ENCODE measurements at places on chromosomes 16 and 17.
A peak's percentile ranks its signal among the peaks of the same experiment; 100 is the strongest.

DNA sequence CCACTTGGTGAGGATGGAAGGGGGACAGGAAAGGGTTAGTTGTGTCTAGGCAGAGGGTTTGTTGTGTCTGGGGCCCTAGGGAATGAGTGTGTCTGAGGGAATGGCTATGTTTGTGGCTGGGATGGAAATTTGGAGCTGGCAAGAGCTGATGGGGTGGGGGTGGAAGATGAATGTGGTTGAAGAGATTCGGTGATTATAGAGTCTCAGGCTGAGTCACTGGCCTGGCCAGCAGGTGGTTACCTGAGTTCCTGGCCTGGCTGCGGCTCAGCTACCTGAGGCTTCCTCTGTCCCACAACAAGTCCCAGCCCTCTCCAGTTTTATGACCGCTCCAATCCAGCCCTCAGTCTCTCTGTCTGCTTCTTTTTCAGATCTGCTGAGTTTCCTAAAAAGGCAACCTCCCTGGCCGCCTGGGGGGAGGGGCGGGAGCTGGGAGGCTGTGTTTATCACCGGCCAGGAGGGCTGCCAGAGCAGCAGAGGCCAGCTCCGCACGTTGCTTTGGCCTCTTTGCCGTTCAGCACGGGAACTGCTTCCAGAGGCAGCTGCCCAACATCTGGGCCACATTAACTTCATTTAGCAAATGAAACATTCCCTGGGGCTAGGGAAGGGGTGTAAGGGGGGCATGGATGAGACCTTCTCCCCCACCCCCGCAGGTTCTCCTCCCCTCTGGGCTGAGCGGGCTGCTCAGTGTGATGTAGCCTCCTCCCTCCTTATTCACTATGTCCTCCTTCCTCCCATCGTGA is 21.8 kb downstream of the ITGB3 start:
- no peaks in the 10 kb centered on the region for H3K27me3 ChIP-seq
- H3K36me3 ChIP-seq: no peaks in the 10 kb centered on the region
- H3K4me3 ChIP-seq: no peak overlapping the region
- peak overlapping the region; percentile 61 for H3K27ac ChIP-seq

DNA sequence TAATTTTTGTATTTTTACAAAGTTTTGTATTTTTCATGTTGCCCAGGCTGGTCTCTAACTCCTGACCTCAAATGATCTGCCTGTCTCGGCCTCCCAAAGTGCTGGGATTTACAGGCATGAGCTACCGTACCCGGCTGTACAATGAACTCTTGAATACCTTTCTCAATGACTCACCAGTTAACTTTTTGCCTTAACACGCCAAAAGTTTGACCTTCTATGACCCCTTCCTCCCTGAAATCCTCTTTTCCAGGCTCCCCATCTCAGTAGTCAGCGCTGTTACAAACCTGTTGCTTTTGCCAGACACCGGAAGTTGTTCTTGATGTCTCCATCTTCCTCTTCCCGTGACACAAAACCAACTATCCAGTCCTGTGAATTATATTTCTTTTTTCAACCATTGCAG is 158.1 kb upstream of the ASIC2 start:
- no peaks in the 10 kb centered on the region for H3K27me3 ChIP-seq
- no peaks in the 10 kb centered on the region for H3K36me3 ChIP-seq
- no peak overlapping the region for H3K27ac ChIP-seq
- H3K4me3 ChIP-seq: no peak overlapping the region

- no peaks in the 10 kb centered on the region for H3K27me3 ChIP-seq
- peak overlapping the region; percentile 93 for H3K27ac ChIP-seq
- peaks cover 29% of the 10 kb centered on the region for H3K4me1 ChIP-seq
Measured at GRCh38 chr17:7843257-7843535, 9.2 kb downstream of the KDM6B start.

GRCh38 chr17:10798332-10798749 is 5.6 kb downstream of the TMEM238L start:
- H3K4me3 ChIP-seq: no peak overlapping the region
- H3K27ac ChIP-seq: peak overlapping the region; percentile 95
- no peaks in the 10 kb centered on the region for H3K4me1 ChIP-seq

DNA sequence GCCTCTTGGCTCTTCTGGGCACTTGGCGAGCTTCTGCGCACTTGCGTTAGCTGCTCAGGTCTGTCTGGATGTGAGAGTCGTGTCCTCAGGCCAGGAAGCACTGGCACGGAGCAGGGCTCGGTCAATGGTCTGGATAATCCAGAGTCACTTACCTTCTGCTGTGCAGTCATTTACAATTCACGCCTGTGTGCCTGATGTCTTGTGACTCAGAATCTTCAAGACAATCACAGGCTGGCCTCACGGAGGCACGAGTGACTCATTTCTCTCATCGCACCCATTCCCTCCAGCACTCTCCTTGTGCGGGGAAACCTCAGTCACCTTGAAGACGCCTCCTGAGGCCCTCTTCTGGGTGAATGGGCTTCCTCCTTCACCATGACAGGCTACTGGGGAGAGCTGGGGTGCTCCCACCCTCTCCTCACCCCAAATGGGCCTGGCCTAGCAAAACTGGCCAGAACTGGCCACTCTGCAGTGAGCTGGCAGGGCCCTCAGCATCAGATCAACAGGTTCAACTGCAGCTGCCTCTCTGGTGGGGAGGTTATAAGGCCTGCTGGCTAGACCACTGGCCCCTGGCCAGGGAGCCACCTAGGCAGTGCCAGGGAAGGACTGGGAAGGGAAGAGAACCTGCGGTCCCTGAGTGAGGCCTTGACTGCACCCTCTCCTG is 1.9 kb upstream of the CAPN15 start:
- H3K27me3 ChIP-seq: no peaks in the 10 kb centered on the region
- DNase-seq: no peak
- H3K4me3 ChIP-seq: peak overlapping the region; percentile 92

- no peak for DNase-seq
- H3K27ac ChIP-seq: no peak overlapping the region
- no peak overlapping the region for H3K4me3 ChIP-seq
- no peaks in the 10 kb centered on the region for H3K27me3 ChIP-seq
Measured at GRCh38 chr17:15404106-15405057, 63.0 kb upstream of the TEKT3 start.

- no peak overlapping the region for H3K4me3 ChIP-seq
- H3K4me1 ChIP-seq: no peaks in the 10 kb centered on the region
- DNase-seq: no peak
- H3K27ac ChIP-seq: no peak overlapping the region
- no peaks in the 10 kb centered on the region for H3K27me3 ChIP-seq
Measured at GRCh38 chr16:24853830-24854229, 8.1 kb downstream of the SLC5A11 start.

GRCh38 chr16:71499775-71500364 is 10.7 kb upstream of the ZNF19 start:
- H3K4me1 ChIP-seq: no peaks in the 10 kb centered on the region
- no peaks in the 10 kb centered on the region for H3K36me3 ChIP-seq
- no peak overlapping the region for H3K27ac ChIP-seq
- peak; percentile 37 for DNase-seq

- peak overlapping the region; percentile 59 for H3K27ac ChIP-seq
- peaks cover 42% of the 10 kb centered on the region for H3K36me3 ChIP-seq
- no peaks in the 10 kb centered on the region for H3K27me3 ChIP-seq
Measured at GRCh38 chr17:28698253-28698941, 13.3 kb downstream of the PROCA1 start.

DNA sequence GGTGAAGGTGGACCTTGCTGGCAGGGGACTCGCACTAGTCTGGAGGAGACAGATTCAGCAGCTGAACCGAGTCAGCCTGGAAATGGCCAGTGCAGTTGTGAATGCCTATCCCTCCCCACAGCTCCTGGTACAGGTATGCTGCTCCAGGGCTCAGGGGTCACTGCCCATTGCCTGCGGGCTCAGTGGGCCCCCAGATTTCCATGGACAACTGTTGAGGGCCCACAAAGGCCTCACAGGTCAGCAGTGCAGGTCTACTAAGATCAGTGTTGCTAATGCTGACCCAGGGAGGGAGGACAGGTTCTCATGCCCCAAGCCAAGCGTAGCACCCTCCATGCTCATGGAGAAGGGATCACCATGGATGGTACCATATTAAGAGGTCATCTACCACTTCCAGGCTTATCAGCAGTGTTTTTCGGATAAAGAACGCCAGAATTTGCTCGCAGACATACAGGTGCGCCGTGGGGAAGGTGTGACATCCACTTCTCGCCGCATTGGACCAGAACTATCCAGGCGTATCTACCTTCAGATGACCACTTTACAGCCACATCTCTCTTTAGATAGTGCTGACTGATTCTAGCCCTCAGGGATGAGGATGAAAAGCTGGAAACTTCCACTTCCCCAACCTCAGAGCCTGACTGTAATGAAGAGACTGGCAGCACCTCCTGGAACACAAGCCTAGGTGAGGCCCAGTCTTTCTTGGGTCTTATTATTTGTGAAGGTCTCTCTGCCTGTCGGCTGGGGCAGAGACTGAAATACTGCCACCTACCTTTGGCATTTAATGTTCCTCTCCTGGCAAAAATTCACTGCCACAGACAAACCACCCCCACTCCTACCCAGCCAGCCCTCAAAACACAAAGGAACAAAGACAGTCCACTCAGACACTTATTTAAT is 7.6 kb downstream of the EME1 start:
- DNase-seq: no peak
- H3K27ac ChIP-seq: no peak overlapping the region
- H3K27me3 ChIP-seq: no peaks in the 10 kb centered on the region
- H3K4me1 ChIP-seq: no peaks in the 10 kb centered on the region
- H3K36me3 ChIP-seq: peaks cover 26% of the 10 kb centered on the region
- H3K4me3 ChIP-seq: no peak overlapping the region
